ENCODE measurements at places on chromosomes 7 and 10.
A peak's percentile ranks its signal among the peaks of the same experiment; 100 is the strongest.

- peaks cover 3% of the 10 kb centered on the region for H3K36me3 ChIP-seq
- DNase-seq = no peak
- H3K27me3 ChIP-seq = no peaks in the 10 kb centered on the region
- no peaks in the 10 kb centered on the region for H3K4me1 ChIP-seq
- no peak overlapping the region for H3K4me3 ChIP-seq
Measured at GRCh38 chr7:128963327-128963757, 25.6 kb downstream of the IRF5 start.

- peaks cover 2% of the 10 kb centered on the region for H3K4me1 ChIP-seq
- DNase-seq = no peak
- H3K27ac ChIP-seq = no peak overlapping the region
- H3K27me3 ChIP-seq = no peaks in the 10 kb centered on the region
- no peaks in the 10 kb centered on the region for H3K36me3 ChIP-seq
- no peak overlapping the region for H3K4me3 ChIP-seq
Measured at GRCh38 chr7:139842401-139843210, 13.5 kb downstream of the TBXAS1 start.

DNA sequence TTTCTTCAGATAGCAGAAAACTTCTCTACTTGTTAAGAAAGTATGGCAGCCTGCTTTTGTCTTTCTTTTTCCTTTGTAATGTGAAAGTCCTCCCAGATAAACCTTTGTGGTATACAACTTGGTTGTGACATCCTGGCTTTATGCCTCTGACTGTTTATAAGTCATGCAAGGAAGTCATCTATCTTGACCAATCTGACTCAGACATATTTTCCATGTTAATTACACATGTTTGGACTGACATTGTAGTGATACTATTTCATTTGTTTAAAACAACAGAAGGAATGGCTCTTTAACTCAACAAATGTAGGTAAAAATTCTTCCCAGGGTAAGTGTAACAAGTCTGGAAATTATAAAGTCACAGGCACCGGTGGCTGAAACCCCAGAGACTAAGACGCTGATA is 341.6 kb upstream of the MEOX2 start:
- no peak overlapping the region for H3K4me3 ChIP-seq
- H3K27me3 ChIP-seq = no peaks in the 10 kb centered on the region
- H3K4me1 ChIP-seq = no peaks in the 10 kb centered on the region
- DNase-seq = no peak

- H3K4me1 ChIP-seq = no peaks in the 10 kb centered on the region
- H3K36me3 ChIP-seq = no peaks in the 10 kb centered on the region
- DNase-seq = peak; percentile 31
Measured at GRCh38 chr7:127474457-127474856, 81.9 kb upstream of the ZNF800 start.

GRCh38 chr10:94300042-94300441 is 62.7 kb downstream of the NOC3L start:
- no peak overlapping the region for H3K4me3 ChIP-seq
- H3K4me1 ChIP-seq = no peaks in the 10 kb centered on the region
- no peaks in the 10 kb centered on the region for H3K36me3 ChIP-seq

DNA sequence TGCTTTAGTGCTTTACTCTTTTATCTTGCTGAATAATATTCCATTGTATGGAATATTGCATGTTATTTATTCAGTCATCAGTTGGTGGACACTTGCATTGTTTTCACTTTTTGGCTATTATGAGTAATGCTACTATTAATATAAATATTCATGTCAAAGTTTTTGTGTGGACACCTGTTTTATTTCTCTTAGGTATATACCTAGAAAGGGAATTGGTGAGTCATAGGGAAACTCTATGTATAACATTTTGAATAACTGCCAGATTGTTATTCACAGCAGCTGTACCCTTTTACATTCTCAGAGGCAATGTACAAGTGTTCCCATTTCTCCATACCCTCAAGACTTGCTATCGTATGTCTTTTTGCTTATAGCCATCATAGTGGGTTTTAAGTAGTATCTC is 268.7 kb downstream of the SEMA3A start:
- DNase-seq = no peak
- no peak overlapping the region for H3K27ac ChIP-seq

GRCh38 chr10:114706458-114707055 is 48.5 kb upstream of the ABLIM1 start:
- peaks cover 2% of the 10 kb centered on the region for H3K4me1 ChIP-seq
- no peak overlapping the region for H3K4me3 ChIP-seq
- no peak for DNase-seq

DNA sequence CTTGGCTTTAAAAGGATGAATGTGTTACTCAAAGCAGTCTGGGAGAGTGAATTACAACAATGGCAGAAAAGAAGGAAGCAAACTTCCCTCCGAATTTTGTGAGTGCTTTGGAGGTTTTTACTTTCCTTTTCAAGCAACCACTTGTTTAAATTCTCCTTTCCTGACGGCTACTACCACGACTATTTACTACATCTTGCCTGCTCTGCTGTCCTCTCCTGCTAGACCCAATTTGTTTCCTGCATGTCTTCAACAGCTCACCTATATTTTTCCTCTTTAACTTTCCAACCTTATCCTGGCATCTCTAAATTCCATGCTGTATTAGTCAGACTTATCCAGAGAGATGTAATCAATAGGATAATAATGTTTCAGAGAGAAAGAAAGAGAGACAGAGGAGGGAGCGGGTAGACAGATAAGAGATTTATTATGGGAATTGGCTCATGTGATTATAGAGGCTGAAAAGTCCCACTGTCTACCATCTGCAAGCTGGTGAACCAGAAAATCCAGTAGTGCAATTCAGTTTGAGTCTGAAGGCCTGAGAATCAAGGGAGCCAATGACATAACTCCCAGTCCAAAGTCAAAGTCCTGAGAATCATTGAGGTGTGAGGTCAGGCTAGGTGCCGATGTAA is 42.8 kb upstream of the SLC13A1 start:
- H3K4me1 ChIP-seq = no peaks in the 10 kb centered on the region
- no peak overlapping the region for H3K27ac ChIP-seq
- H3K4me3 ChIP-seq = no peak overlapping the region
- no peak for DNase-seq
- no peaks in the 10 kb centered on the region for H3K36me3 ChIP-seq
- H3K27me3 ChIP-seq = no peaks in the 10 kb centered on the region

DNA sequence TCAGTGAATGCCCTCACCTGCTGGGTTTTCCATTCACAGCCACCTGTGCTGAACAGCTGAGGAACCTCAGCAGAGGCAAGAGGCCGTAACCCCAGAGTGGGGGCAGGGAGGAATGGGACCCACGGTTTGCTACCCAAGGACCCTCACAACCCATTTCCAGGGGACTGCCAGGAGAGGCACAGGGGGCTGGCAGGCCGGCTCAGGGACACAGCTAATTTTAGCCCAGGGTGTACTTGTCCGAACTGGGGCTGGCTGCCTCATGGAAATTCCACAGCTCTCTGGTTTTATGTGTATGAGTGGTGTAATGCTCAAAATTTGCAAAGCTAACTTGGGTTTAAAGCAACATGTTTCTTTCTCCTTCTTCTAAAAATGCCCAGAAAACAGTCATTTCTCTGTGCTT is 42.2 kb downstream of the MINDY4 start:
- no peaks in the 10 kb centered on the region for H3K4me1 ChIP-seq
- no peaks in the 10 kb centered on the region for H3K27me3 ChIP-seq
- H3K36me3 ChIP-seq = no peaks in the 10 kb centered on the region
- no peak overlapping the region for H3K4me3 ChIP-seq
- no peak for DNase-seq
- no peak overlapping the region for H3K27ac ChIP-seq

- H3K4me1 ChIP-seq = no peaks in the 10 kb centered on the region
- no peak overlapping the region for H3K27ac ChIP-seq
- H3K27me3 ChIP-seq = no peaks in the 10 kb centered on the region
- no peak for DNase-seq
Measured at GRCh38 chr7:71120096-71120495, 11.8 kb upstream of the GALNT17 start.

GRCh38 chr7:39259391-39260003 is 281.8 kb downstream of the POU6F2 start:
- no peaks in the 10 kb centered on the region for H3K27me3 ChIP-seq
- peak; percentile 18 for DNase-seq
- H3K36me3 ChIP-seq = no peaks in the 10 kb centered on the region
- no peaks in the 10 kb centered on the region for H3K4me1 ChIP-seq

GRCh38 chr10:123522702-123523312 is 143.3 kb upstream of the GPR26 start:
- DNase-seq = no peak
- H3K27me3 ChIP-seq = no peaks in the 10 kb centered on the region
- no peaks in the 10 kb centered on the region for H3K36me3 ChIP-seq
- no peaks in the 10 kb centered on the region for H3K4me1 ChIP-seq
- H3K4me3 ChIP-seq = no peak overlapping the region

- no peak for DNase-seq
- H3K4me1 ChIP-seq = no peaks in the 10 kb centered on the region
- no peaks in the 10 kb centered on the region for H3K27me3 ChIP-seq
- H3K27ac ChIP-seq = no peak overlapping the region
- no peaks in the 10 kb centered on the region for H3K36me3 ChIP-seq
- no peak overlapping the region for H3K4me3 ChIP-seq
Measured at GRCh38 chr7:116577320-116577871, 52.6 kb downstream of the CAV1 start.

- no peak overlapping the region for H3K4me3 ChIP-seq
- H3K4me1 ChIP-seq = no peaks in the 10 kb centered on the region
- no peaks in the 10 kb centered on the region for H3K27me3 ChIP-seq
- no peak overlapping the region for H3K27ac ChIP-seq
Measured at GRCh38 chr10:114397651-114398145, 6.6 kb downstream of the AFAP1L2 start.

- no peak overlapping the region for H3K4me3 ChIP-seq
- H3K4me1 ChIP-seq = peaks cover 9% of the 10 kb centered on the region
- H3K27me3 ChIP-seq = no peaks in the 10 kb centered on the region
- no peak for DNase-seq
Measured at GRCh38 chr7:31082447-31082846, 30.3 kb downstream of the ADCYAP1R1 start.

DNA sequence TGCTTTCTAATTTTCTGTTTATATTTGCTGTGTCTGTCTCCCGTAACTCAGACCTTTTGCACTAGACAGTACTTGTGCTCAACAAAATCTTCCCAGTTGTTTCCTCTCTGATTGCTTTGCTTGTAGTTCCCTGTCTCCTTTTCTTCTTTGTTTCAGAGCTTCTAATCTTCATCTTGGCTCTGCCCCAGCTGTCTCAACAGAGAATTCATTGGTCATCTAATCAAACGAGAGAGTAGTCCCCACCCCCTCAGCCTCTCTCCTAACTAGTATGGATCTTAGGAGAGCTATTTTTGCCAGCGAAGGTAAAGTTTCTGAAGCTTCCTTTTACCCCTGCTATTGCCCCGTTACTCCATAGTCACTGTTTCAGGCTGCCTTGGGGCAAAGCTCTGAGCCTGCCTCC is 32.8 kb downstream of the SLC26A4 start:
- no peak overlapping the region for H3K4me3 ChIP-seq
- H3K4me1 ChIP-seq = no peaks in the 10 kb centered on the region
- no peaks in the 10 kb centered on the region for H3K36me3 ChIP-seq
- H3K27me3 ChIP-seq = no peaks in the 10 kb centered on the region

DNA sequence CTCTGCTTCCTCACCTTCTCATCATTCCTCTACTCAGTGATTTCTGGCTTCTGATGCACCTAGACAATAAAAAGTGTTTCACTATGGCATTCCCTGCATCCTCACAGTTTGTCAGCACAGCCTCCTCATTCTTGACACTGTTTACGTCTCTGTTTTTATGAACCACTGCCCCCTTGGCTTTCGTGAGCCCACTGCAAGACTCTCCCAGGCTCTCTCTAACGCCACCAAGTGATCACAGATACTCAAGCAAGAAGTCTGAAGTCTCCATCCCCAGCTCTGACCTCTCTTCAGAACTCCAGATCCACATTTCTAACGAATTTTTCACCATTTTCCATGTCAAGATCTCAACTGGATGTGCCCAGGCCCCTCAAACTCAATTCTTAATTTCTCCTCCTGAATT is 8.9 kb downstream of the SLC16A9 start:
- no peaks in the 10 kb centered on the region for H3K4me1 ChIP-seq
- no peaks in the 10 kb centered on the region for H3K27me3 ChIP-seq
- H3K27ac ChIP-seq = no peak overlapping the region
- H3K36me3 ChIP-seq = no peaks in the 10 kb centered on the region
- DNase-seq = peak; percentile 81
- H3K4me3 ChIP-seq = no peak overlapping the region

DNA sequence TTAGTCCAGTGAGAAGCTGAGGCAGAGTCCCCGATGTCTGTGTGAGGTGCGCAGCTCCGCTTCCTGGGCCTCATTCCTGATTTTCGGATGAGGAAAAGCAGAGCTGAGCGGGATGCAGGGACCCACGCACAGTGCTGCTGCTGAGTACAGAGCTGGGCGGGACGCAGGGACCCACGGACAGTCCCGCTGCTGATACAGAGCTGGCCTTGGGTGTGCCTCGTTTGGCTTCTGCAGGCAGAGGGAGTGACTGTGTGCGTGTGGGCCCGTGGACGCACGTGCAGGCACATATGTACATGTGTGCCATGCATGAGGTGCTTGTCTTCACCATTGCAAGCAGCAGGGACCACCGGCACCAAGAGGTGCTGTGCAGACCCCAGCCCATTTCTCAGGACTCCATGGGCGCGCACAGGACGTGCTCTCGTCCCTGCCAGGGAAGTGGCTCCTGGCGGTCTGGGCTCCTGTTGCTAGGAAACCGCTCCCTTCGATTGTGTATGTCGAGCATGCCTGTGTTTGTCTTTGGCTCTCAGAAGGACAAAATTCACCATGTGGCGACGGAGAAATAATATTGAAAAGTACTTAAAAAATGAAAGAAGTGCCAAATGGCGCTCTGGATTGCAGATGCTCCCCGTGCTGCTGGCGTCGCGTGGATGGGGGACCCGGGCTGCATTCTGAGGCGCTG is 303.8 kb upstream of the MKI67 start:
- DNase-seq = no peak
- no peak overlapping the region for H3K27ac ChIP-seq
- no peak overlapping the region for H3K4me3 ChIP-seq
- H3K27me3 ChIP-seq = no peaks in the 10 kb centered on the region
- H3K36me3 ChIP-seq = no peaks in the 10 kb centered on the region
- H3K4me1 ChIP-seq = no peaks in the 10 kb centered on the region
